ENCODE measurements at places on chromosomes 7 and 10. TPM values are rescaled to one million over a fixed set of nuclear protein-coding genes. Genes with fewer than 3 reads are reported as not detected.
A peak's percentile ranks its signal among the peaks of the same experiment; 100 is the strongest.

GRCh38 chr10:209357-209756, 74.1 kb downstream of the ZMYND11 start:
- no peak for DNase-seq

- no peak for DNase-seq
Observed at GRCh38 chr10:30763918-30764317, 134.4 kb upstream of the LYZL2 start.

DNA sequence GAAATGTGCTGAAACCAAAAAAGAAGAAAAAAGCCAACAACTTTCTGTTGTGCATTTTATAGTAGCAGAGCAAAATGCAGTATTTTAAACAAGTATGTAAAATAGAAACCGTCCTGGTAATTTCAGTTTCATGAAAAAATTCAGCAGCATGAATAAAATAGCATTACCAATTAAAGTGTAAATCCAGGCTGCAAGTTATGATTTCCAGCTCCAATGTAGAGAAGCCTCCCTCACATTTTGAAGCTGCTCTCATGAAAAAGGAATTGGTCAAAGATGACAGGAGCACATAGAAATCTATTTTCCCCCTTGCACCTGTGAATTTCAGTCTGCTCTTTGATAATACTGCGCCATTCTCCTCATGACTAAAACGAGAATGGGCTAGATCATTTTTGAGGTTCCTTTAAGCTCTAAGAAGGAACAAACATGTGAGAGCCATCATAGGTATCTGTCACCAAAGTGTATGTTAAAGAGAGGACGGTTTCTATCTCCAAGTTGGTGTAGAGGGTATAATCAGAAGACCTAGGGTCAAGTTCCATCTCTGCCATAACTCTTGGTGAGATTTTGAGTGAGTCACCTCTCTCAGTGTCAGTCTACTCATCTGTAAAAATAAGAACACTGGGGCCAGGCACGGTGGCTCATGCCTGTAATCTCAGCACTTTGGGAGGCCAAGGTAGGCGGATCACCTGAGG, 107.5 kb downstream of the MTPAP start:
- no peak for DNase-seq

DNA sequence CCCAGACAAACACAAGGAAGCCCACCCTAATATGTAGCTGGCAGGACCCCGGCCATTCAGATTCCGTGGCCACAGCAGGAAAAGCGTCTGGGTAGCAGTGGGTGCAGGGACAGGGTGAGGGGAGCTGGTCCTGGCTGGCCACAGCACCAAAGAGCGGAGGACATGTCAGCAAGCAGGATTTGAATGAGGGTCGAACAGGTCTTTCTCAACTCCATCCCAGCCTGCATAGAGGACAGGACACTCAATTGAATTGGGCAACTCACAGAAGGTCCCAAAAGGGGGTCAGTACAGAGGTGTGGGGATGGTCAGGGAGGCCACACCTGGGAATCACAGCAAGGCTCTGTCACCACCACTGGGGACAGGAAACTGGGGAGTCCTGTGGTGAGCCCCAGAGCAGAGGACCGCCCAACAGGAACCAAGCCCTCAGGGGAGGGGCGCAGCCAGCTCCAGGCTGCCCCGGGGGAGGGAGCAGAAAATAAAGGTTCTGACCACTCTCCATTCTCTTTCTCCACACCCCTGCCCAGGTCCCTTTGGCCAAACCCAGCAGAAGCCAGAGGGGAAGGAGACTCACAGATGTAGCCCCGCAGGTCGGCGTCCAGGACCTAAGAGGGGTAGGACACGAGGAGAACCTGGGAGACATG, 108.7 kb upstream of the PPP2R2D start:
- no peak for DNase-seq

DNA sequence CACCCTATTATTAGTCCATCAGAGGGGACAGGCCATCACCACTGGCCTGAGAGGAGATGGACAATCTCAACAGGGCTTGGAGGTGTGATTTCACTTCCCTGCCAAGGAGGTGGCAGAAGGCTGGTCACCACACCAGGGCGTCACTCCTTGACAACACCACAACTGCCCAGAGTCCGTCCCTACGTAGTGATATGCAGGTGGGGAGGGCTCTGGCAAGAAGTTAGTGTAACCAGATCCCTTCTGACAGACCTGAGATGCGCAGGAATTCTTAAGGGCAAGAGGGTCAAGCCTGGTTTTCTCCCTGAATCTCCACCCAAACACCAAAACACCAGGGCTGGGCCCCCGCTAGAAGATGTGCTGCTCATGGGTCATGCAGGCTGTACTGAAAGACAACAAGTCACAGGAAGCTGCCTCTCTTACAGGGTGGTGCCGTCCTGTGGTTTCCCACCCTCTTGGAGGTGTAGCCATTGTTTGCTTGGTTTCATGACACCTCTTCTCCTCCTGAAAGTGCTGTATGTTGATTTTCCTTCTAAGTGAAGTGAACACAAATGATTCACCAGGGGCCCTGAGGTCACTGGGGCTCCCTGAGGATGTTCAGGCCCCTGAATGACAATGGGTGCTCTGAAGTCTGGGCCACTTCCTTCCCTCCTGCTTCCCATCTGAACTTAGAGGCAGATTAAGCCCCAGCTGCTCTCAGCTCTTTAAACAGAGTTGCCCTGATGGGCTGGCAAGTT, 27.1 kb downstream of the ATXN7L1 start:
- DNase-seq: no peak

DNA sequence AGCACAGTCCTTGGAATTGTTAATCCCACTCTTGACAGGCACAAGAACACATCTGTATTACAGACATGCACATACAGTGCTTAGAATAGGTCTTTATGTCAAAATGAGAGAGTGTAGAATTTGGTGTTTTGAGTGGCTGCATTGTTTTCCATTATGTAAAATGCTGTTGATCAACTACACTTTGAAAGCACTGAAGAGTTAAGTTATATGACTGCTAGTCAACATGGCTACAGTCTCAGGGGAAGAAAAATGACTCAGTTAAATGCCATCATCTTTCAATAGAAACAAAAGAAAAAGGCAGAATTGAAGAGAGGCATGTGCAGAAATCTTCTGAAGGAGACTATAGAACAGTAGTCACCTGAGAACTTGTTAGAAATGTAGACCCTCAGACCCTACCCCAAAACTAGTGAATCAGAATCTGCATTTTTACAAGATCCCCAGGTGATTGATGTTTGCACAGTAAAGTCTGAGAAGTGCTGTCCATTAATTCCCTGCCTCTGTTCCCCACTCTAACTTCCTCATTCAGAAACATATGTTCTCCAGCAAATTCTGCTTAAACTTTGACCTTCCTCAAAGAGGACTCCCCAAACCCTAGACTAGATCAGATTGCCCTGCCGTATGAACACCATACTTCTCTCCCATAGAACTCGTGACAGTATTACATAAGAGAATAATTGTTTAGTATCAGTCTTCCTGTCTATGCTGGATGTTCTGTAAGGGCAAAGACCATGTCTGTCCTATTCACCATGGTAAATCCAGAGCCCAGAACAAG, 16.0 kb downstream of the SND1 start:
- no peak for DNase-seq

DNA sequence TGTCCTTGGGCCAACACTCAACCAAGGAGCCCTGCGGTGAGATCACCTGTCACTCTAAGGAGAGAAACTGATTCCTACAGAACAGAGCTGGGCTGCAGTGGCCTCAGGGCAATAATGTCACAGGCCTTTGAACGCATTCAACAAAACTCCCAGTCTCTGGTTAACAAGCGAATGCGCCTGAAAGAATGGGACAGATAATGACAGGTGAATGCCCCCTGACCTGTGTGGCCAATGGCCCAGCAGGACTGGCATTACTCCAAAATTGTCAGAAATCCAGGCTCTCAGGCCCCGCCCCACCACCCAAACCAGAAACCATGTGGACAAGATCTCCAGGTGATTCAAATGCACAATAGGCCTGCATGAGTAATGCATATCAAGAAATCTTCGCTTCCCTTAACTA, 277.7 kb upstream of the KLF6 start:
- DNase-seq: no peak

DNA sequence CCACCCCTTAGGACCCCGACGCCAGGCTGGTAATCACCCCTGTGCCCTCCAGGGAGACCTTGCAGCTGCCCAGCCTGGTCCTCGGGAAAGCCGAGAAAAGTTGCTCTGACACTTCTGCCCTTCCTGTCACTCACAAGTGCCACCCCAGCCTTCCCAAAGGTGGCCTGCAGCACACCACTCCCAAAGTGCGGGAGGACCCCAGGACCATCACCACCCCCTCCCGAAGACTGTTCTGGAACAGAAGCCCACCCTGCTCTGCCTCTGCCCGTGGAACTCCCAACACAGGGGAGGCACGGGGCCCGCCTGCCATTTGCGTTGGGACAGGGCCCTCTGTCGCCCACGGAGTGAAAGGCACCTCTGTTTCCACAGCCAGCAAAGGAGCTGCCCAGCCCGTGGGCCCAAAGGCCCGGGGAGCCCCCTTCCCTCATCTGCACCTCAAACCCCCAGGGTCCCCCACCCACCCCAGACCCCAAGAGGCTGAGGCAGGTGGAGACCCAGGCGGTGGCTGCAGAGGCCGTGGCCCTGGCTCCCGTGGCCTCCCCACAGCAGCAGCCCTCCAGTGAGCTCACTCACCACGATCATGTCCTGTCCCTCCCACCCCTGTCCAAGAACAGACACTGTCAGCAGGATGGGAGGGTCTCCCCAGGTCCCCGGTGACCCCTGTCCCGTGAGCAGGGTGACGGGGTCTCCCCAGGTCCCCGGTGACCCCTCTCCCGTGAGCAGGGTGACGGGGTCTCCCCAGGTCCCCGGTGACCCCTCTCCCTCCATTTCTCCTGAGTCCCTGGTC, 47.8 kb upstream of the PPP2R2D start:
- no peak for DNase-seq

GRCh38 chr10:114925587-114926586, 12.1 kb upstream of the TRUB1 start:
- DNase-seq: peak; percentile 36

- no peak for DNase-seq
Observed at GRCh38 chr7:964401-965231, 10.1 kb upstream of the ADAP1 start.

DNA sequence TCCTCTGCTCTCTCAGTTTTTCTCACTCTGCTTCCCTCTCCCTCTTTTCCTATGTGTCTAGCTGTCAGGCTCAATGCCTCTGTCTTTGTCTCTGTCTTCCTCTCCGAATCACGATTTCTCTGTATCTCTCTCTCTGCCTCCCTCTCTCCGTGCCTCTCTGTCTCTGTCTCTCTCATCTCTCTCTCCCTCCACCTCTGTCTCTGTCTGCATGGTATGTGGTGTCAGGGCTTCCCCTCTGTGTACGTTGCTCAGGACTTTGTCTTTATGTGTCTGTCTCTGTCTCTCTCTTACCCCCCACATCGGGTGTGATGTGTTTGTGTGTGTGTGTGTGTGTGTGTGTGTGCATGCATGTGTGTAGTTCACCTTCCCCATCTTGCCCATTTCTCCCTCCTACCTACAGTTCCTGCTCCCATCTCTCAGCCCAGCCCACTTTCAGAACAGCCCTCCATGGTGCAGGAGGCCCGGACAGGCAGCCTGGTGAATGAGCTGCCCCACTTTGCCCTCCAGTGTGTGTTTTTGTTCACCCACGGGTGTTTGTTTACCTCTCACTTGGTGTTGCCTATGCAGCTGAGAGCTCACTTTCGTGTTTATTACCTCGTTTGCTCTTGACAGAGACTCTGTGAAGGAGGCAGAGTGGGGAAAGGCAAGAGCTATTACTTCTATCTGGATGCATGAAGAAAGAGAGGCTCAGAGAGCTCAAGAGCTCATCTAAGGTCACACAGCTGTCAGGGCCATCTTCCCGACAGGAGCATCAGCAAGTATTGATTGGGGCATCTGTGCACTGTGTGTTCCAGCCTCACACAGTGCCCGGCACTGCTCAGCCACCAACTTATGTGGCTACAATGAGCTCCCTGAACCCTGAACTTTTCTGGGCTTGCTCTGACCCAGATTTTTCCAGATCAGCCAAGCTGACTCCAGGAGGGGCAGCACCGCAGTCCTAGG, 163.5 kb upstream of the ZMIZ1 start:
- DNase-seq: no peak

GRCh38 chr10:11034762-11035161, 17.1 kb downstream of the CELF2 start:
- DNase-seq: no peak

DNA sequence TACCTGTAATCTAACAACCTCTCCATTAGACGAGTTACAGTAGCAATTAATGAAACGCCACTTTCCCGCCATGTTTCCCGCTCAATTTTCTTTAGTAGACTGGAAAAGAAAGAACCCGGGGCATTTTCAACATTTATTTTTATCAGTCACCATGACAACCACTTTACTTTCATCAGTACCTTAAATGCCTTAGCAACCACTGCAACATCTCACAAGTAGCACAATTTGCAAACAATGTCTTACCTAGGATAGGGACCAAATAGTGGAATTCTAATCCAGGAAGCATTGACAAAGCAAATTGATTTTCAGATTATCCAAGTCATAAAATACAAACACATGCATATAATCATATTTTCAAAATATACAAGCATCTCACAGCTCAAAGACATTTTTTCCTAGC, 221.6 kb upstream of the IMMP2L start:
- no peak for DNase-seq

ZC3HAV1 gene
- 60.4 TPM for total RNA-seq

FAM25G gene
- not detected for total RNA-seq

TRIM73 gene
- 0.67 TPM for total RNA-seq

TYW1 gene
- 14.6 TPM for total RNA-seq
